Endodermal cell (in vitro differentiated cells): ENCODE measurements at places on chromosomes 6 and 20.

DNA sequence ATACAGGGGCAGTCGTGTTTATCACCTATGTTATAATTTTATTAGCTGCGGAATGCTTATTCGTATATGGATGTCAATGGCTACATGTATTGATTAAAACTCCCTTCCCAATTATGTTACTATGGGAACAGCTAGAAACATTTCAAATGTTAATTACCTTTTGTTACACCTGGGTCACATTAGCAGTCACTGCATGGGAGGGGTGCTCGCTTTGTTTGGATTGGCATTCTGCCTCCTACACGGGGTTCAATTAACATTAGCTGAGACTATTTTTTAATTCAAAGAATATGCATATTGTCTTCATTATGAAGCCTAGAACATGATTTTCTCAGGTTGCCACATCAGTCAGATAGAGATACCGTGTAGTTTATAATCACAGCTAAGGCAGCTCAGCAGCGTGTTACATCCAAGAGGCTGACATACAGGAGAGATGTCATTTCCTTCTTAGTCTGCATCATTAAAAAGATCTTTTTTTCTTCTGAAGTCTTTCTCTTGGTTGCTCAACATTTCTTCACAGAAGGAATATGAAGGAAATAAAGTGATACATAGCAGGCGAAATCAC, 76.2 kb upstream of the RPS6KA2 start:
- peak; percentile 26 for DNase-seq

DNA sequence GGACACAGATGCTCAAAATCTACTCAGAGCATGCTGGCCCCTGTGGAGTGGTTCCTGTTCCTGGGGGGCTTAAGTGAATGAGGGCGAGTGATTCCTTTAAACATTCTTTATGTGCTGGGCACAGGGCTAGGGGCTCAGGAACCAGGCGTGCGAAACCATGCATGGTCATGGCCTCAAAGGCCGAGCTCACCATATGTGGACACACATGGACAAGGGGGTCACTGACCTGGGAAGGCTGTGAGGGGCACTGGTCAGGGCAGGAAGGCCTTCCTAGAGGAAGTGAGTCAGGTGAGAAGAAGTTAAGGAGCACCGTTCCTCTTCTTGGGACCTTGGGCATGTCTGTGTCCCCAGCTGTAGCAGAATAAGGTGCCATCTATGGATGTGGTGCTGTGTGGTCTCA, 74.6 kb upstream of the BHLHE23 start:
- DNase-seq: no peak

DNA sequence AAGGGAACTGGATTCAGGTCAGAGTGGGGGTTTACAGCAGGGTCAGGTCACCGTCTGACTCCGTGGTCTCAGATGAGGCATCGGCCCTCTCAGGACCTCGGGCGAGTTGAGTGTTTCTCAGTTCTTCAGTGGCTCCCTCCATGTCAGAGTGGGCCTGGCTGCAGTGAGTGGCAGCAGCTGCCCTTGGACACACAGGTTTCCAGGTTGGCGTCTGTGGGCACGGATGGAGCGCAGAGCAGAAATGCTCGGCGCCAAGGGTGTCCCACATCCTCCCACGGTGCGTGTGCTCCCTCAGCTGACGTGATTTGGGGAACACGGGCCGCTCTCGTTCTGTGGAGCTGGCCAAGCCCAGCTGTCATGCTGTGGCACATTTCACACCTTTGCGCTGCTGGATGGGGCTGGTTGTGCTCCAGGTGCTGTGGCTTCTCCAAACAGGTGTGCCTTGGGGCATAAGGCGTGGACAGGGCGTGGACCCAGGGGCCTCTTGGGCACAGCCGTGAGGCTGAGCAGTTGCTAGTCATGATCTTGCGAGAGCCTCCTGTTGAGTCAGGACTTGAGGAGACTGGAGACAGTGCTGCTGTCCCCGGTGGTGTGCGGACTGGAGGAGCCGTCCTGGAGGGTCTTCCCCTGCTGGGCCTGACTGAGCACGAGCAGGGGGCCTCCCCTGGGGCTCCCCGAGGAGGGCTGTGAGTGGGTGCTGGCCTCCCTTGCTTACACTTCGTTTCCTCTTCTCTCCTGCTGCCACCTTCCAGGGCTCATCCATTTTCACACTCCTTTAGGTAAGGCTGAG, 9.5 kb upstream of the DNAJC5 start:
- no peak for DNase-seq

GRCh38 chr6:105482227-105482844, 79.5 kb upstream of the PREP start:
- DNase-seq: no peak

DNA sequence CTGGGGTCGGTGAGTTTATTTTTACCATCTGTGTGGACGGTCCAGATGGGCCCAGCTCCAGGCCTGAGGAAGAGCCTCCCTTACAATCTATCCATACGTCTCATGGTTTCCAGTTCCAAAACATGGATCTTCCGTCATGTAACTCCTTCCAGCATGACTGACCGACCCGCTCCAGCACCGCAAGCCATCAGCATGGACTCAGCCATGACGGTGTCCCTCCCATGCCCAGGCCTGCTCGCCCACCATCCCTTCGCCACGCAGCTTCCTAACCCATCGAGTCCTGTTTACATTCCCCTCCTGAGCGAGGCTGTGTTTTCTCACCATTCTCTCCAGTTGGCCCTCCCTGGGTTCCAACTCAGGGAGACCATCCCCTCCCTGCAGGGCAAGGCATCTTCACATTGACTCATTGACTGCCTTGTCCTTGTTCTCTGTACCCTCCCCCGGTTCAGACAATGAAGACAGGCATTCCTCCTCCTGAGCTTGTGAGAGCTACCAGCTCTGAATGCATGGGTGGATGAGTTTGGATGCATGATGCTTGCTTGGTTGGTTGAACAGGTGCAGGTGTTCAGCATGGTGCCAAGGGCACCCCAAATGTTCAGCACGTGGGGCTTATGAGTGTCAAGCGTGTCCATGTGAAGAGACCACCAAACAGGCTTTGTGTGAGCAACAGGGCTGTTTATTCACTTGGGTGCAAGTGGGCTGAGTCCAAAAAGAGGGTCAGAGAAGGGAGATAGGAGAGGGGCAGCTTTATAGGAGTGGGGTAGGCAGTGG, 235.8 kb downstream of the SMOC2 start:
- DNase-seq: no peak

DNA sequence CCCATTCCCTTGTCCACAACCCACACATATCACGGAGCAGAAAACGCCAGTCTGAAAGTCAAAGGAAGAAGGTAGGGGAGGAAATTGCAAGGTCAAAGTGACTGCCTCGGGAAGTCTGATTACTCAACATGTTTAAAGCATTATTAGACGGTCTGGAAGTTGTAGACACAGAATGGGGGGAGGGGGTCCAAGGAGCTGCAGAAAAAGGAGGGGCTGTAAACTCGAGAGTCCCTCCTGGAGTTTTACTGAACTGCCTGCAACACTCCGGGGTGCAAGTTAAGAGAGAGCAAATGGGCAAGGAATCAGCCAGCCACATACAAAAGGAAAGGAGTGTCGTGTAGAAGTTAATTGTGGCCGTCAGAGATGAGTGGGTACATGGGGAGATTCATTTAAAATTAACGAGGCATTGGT, 417.7 kb upstream of the JARID2 start:
- DNase-seq: no peak

DNA sequence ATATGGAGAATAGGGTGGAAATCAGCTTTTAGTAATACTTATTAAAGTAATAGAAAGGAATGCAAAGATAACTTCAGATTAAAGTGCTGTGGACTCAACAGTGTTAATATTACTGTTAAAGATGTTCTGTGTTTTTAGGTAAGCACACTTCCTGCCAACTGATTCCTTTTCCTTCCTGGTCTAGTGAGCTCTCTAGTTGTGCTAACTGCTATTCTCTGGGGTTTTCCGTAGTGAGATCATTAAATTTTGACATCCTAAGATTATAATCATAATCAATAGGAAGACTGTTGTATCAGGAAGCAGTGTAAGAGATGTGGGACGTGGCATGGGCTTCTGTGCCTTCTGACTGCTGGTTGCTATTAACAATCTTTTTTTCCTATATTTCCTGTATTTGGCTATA, 1.2 kb upstream of the TMEM217 start:
- no peak for DNase-seq

- DNase-seq: no peak
These were observed 45.8 kb upstream of the FAM184A start for GRCh38 chr6:119124079-119124824.

DNA sequence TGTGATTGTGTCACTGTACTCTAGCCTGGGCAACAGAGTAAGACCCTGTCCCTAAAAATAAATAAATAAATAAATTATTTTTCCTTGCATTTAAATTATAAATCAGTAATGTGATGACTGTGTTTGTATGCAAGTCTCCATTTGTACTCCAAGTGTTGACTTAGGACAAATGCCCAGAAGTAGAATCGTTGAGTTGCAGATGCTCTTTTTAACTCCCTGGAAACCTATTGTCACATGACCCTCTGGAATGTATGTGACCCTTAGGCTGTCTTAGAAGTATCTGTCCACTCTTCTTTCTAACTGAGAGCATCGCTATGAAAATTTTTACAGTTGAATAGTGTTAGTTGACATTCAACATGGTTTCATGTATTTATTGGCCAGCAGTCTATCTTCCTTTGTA, 18.8 kb downstream of the OR2A4 start:
- DNase-seq: no peak

DNA sequence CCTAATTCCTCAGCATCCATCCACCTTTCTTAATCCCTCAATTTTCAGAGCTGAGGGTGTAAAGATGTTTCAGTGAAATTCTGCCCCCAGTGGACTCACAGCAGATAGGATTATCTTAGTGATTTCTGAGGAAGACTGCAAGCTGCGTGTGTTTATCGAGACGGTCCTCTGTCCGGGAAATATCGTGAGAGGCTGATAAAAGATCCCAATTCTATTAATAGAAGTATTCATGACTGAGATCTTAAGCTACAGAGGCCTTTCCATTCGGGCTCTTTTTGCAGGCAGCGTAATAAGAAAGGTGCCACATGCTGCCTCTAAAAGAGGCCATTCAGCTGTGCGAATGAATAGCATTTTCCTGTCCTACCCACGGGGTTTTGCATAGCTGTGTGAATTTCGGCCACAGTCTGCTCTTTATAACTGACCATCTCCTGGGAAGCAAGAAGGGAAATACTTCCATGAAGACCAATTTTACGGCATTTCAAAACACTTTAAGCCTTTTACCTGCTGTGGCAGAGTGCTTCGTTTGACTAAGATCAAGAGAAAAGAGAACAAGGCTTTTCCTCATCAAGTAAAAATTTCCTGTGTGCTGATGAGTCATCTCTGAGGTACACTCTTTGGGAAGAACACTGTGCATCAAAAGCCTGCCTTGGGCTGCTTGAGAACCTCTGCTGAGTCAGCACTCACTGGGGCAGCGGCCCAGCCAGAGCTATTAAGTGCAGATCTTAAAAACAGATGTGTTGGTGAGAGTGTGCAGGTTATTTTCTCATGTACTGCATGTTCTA, 208.8 kb downstream of the ARHGAP18 start:
- peak; percentile 52 for DNase-seq

GRCh38 chr20:21640556-21640955, 64.9 kb upstream of the PAX1 start:
- DNase-seq: peak; percentile 89

GRCh38 chr6:31169123-31169857, 1.2 kb downstream of the POU5F1 start:
- peak; percentile 55 for DNase-seq

GRCh38 chr6:66662721-66663507, 955.9 kb upstream of the EYS start:
- DNase-seq: peak; percentile 54

- no peak for DNase-seq
These were observed 176.4 kb downstream of the ARID1B start for GRCh38 chr6:156953479-156954146.

GRCh38 chr6:114167583-114168576, 174.9 kb downstream of the HS3ST5 start:
- no peak for DNase-seq

GRCh38 chr20:24952376-24953208, 3.5 kb downstream of the CST7 start:
- DNase-seq: peak; percentile 41

- DNase-seq: no peak
These were observed 80.1 kb downstream of the ADGRG6 start for GRCh38 chr6:142381845-142382378.

GRCh38 chr6:41326092-41326491, 9.3 kb upstream of the NCR2 start:
- no peak for DNase-seq

DNA sequence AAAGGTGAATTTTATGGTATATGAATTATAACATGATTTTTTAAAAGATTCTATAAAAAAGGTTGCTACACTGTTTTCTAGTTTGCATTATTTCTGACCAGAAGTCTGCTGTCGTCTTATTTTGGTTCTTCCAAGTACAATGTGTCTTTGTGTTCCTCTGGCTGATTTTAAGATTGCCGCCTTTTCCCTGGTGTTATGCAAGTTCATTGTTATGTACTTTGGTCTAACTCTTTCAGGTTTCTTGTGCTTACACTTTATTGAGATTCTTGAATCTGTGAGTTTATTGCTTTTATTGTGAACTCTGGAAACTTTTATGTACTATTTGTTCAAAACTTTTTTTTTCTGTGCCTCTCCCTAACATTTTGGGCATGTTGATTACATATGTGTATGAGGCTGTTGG, 109.8 kb downstream of the RFX6 start:
- no peak for DNase-seq

GRCh38 chr6:97816526-97816925, 533.5 kb upstream of the MMS22L start:
- DNase-seq: no peak

DNA sequence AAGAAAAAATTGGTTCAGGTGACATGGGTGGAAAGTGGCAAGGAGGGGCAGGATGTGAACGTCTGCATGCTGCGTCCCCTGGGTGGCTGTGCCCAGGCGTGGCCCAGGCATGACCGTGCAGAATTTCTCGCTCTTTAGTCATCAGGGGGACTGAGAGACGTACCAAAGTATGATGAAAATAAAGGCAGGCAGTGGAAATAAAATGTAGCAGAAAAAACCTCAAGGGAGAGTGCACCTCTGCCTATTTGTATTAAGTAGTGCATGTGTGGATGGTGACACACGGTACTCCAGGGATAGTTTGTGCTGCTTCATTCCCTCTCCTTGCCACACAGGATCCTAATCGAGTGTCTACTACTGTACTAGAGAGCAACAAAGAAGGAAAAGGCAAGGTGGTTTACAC, 81.1 kb downstream of the ATP9A start:
- no peak for DNase-seq

- peak; percentile 45 for DNase-seq
These were observed 8.8 kb downstream of the MYL9 start for GRCh38 chr20:36549942-36550789.
